Activated CD4-positive, CD25-positive, alpha-beta regulatory T cell treated with anti-CD3 and anti-CD28 coated beads, Interleukin-2, amount 50 U/mL, for 72 hours (primary cell): ENCODE measurements at places on chromosomes 5 and 9.

GRCh38 chr5:83522446-83522845 is 50.9 kb downstream of the VCAN start:
- DNase-seq = no peak

DNA sequence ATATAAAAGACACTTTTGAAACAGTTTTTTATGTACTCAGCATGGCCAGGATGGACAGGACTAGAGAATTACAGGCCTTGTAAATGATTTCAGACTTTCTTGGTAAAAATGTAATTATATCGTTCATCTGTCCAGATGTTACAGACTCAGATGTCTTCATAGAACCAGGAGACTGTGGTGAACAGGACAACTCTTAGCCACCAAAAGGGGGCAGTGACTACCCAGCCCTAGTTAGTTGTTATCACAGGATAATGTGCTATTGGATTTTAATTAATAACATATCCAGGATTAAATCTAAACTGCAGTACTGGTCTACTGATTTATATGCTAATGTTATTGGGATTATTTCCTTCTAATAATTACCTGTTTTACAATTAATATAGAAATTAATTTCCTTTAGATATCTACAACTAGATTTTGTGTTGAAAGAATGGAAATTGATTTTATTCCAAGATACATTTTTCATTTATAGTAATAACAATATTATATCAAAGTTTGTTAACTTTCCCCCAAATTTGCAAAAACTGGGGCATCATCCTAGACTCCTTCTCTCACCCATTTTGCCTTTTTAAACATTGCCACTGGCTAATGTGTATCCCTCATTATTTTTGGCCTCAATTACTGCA is 99.4 kb downstream of the MTREX start:
- DNase-seq = no peak

- DNase-seq = no peak
Measured at GRCh38 chr5:133121080-133121479, 69.3 kb downstream of the HSPA4 start.

DNA sequence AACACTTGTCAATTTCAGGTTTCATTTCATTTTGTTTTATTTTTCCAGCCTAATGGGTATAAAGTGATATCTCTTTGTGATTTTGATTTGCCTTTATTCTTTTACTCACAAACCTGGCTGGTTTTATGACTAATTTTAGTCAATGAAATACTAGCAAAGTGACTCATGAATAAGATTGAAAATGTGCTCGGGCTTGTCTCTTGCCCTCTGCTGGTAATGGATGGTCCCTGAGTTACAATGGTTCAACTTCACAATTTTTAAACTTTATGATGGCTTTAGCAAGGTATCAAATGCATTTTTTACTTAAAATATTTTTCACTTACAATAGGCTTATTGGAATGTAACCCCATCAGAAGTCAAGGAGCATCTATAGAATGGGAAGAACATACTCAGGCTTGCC is 431.4 kb upstream of the CCNG1 start:
- no peak for DNase-seq

GRCh38 chr5:97192580-97193354 is 9.7 kb upstream of the RIOK2 start:
- DNase-seq = no peak

DNA sequence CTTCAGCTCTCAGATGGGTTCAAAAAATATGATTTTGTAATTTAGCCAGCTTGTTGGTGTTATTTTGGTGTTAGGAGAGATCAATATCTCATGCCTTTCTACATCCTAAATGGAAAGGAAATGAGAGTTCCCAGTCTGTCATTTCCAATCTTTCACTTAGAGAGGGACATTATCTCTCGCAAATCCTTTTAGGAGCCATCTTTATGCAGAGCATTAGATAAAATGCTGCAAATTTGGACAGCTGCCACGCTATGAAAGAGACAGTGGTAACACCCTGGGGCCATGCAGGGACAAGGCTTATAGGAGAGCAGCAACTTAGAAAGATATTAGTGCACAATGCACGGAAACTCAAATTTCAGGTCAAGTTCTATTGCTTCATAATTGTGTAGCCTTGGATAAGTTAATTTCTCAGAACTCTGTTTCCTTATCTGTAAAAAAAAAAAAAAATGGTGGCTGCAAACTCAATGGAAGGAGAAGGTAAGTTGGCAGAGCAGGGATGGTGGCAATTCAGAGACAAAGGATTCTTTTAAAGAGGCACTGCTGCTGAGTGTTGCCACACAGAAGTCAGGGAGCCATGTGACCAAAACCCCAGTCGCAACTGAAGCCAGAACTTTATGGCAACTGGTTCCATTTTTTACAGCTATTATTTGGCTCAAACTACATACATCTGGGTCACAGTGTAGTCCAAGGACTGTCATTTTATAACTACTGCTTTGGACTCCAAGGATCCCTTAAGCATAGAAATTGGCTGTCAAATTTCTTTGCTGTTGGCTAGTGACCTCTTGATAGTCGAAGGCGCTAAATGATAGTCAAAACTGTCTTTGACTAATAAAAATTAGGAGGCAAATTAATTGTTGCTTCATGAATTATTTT is 210.2 kb downstream of the FRMD3 start:
- DNase-seq = no peak

- no peak for DNase-seq
Measured at GRCh38 chr9:23682891-23683431, 143.1 kb downstream of the ELAVL2 start.

DNA sequence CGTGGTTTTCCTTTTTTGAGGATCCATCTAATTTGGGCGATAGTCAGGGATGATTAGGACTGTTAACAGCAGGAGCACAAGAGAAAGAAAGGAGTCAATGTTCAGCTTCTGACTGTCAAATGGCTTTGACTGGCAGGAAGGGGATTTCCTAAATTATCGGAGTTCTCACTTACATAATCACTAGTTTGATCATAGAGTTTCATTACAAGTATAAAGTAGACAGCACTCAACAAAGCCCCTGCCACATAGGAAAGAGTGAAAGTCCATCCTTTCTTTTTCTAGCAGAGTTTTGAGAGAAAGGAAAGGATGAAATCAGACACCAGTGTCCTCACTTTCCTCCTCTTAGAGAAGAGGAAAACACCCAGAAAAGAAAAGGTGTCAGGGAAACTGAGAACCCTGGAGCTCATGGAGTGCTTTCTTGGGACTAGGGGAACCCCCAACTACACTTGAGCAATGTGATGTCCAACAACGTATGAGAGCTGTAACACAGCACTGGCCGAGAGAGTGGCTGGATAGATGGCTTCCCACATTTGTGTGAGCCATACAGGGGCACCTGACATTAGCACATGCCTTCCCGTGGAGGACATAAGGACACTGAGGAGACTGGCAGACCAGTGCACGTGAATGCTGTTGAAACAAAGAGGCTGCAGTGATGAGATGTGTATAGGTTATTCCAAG is 26.0 kb upstream of the LPAR1 start:
- no peak for DNase-seq

DNA sequence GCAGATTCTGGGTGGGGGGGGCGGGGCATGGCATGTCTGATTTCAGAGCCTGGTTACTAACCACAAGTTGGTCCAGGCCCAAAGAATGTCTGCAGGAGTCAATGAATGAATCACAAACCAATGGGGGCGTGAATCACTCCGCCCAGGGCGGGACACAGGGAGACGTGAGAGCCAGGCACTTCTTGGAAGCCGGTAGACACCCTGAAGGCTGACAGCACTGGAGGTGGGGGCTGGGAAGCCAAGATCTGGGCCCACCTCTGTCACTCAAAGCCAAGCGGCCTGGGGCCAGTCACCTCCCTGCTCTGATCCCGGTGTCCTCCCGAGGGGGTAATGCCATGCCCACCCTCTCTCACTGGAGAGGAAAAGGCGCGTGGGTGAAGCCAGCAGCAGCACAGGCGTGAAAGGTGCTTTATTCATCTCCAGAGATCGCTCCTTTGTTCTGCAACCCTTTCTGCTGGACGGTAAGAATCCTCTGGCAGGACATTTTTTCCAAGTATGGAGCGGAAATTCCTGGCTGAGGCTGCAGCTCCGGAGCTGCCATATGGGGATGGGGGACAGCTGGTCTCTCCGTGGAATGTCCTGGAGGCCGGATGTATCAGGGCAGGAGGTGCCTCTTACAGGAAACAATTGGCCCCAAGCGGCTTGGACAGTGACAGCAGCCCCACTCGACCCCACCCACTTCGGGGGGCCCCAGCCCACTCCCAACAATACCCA is 85.0 kb downstream of the STK10 start:
- DNase-seq = no peak

DNA sequence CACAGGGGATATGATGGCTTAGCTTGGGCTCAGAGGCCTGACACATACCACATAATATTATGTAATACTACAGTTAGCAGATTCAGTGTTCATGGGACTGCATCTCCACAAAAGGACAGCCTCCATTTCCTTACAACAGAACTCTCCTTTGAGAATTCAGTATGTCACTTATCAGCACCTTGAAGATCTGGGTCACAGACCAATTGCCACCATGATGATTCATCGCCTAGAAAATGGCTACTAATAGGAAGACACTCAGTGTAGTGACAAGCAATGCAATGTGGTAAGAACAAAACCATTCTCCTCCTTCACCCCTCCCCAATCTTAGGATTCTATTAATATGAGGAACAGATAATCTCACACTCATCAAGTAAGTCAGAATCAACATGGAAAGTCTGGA is 38.7 kb upstream of the PRLR start:
- DNase-seq = no peak
